ENCODE measurements at places on chromosomes 16 and 17.

GRCh38 chr17:74633326-74633725 lies 9.8 kb upstream of the CD300E start:
- DNase-seq, result no peak

DNA sequence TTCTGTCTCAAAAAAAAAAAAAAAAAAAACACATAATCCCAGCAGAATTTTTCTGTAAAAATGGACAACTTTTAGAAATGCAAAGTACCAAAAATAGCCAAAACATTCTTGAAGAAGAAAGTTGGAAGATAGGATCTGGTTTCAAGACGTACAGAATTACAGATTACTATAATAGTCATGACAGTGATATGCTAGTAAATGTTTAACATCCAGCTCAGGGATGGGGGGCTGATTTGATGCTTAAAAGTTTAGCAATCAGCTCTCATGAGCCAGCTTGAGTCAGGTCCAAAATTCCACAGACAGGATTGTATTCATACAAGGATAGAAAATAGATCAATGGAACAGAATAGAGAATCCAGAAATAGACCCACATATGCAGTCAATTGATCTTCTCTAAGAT lies 100.5 kb downstream of the CYB561 start:
- DNase-seq, result peak; percentile 82

GRCh38 chr17:28726627-28727491 lies 826 bp upstream of the TLCD1 start:
- peak; percentile 91 for DNase-seq

DNA sequence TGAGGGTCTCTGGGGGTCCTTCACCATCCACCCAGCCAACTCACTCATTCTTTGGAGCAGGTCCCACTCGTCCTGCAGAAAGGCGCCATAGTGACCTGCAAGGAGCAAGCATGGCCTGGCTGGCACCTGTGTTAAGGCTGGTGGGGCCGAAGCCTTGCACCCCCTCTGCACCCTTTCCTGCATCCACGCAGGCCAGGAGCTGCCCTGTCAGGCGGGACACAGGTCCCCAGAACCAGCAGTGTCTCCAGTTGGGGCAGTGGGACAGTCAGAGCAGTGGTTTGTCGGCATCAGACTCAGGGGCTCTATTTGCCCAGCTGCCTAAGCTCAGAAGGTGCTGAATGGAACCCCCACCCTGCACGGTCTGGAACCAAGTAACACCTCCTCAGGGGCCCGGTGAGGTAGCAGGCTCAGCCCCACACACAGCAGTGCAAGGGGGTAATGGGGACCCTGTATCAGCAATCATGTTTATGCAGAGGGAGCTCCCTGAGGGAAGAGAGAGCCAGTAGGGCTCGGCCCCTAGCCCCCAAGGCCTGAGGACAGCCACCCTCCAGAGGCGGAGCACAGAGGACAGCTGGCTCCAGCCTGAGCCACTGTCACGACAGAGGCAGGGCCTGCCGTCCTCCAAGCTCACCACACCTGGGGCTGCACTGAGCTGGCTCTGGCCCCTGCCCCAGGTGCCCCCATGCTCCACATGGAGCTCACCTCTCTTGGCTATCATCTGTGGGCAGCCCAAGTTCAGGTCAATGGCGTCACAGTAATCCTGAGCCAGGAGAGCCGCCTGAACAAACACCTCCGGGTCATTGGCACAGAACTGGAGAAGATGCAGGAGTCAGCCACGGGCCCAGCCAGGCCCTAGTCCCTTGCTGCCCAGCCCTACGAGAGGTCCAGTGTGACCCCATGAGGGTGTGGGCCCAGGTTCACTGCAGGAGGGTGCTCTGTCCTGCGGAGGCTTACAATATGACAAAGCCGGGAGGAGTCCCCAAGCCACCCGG lies 1.9 kb downstream of the DUS1L start:
- DNase-seq, result no peak

DNA sequence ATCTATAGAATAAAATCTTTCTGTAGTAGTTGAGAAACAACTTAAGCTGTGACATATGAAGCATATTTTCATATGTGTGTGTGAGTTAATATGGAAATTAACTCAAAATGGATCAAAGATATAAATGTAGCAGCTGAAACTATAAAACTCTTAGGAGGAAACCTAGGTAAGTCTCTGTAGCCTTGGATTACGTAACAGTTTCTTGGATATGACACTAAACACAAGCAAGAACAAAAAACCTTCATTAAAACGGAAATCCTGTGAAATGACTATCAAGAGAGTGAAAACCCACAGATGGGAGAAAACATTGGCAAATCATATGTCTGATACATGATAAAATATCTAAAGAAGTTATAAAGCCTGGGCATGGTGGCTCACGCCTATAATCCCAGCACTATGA lies 104.4 kb downstream of the VPS53 start:
- no peak for DNase-seq

DNA sequence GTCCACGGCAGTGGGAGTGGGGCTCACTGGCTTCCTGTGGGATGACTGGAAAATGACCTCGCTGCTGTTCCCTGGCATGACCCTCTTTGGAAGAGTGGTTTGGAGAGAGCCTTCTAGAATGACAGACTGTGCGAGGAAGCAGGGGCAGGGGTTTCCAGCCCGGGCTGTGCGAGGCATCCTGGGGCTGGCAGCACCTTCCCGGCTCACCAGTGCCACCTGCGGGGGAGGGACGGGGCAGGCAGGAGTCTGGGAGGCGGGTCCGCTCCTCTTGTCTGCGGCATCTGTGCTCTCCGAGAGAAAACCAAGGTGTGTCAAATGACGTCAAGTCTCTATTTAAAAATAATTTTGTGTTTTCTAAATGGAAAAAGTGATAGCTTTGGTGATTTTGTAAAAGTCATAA lies 7.8 kb upstream of the RNF213 start:
- DNase-seq, result no peak

- DNase-seq, result no peak
These were observed 77.1 kb downstream of the SDK2 start for GRCh38 chr17:73566905-73567782.

- no peak for DNase-seq
These were observed 2.3 kb downstream of the CLUH start for GRCh38 chr17:2709183-2709661.

DNA sequence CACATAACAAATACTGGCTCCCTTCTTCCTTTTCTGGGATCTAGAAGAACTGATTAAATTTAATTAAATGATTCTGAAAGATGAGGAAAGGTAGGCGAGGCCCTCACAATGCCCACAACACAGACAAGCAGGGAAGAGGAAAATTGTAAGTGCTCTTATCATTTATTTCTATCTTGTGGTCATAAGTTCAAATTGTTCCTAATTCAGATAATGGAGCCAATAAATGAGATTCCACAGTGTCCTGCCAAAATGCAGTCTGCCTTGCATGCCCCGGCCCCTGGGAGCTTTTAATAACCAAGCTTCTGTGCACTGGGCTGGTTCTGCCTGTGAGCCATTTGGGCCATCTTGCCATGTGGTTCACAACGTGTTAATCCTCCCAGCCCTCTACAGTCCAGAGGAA lies 97.0 kb downstream of the CMC2 start:
- no peak for DNase-seq

- no peak for DNase-seq
These were observed 3.7 kb upstream of the TACO1 start for GRCh38 chr17:63596856-63597586.

- no peak for DNase-seq
These were observed 114.6 kb downstream of the CYB561 start for GRCh38 chr17:63331301-63332061.

DNA sequence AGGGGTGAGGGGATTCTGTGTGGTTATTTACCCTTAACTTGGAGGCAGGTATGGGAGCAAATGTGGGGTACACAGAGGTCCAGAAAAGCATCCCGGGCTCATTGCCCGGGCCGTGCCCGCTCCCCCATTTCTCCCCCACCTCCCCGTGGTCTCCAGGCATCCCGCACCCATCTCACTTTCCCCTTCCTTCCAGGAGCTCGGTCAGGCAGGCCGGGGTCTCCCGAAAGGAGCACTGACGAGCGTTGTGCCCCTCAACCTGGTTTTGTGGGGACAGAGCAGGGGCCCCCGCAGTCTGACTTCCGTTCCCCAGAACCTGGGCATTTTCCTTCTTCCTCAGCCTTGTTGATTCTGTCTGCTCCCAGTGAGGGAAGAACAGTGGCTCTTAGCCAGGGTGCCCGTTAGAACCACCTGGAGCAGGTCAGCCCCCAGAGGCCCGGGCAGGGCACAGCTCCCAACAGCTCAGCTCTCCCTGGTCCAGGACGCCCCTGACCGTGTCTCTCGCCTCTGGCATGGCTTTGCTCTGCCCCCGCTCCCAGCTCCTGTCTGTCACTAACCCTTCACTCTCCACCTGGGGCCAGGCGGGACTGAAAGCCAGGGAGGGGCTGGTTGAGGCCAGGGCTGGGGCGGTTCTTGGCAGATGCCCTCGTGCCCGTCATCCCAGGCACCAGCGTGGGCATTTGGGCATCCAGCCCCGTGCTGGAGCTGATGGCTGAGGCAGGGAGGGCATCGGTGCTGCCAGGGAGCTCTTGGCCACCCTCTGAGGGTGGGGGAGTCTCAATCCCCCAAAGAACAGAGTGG lies 12.5 kb upstream of the NUDT16L1 start:
- no peak for DNase-seq

- DNase-seq, result peak; percentile 47
These were observed 26.0 kb downstream of the COPZ2 start for GRCh38 chr17:48011405-48012150.

- no peak for DNase-seq
These were observed 34.4 kb upstream of the SLC5A10 start for GRCh38 chr17:18917506-18918032.

DNA sequence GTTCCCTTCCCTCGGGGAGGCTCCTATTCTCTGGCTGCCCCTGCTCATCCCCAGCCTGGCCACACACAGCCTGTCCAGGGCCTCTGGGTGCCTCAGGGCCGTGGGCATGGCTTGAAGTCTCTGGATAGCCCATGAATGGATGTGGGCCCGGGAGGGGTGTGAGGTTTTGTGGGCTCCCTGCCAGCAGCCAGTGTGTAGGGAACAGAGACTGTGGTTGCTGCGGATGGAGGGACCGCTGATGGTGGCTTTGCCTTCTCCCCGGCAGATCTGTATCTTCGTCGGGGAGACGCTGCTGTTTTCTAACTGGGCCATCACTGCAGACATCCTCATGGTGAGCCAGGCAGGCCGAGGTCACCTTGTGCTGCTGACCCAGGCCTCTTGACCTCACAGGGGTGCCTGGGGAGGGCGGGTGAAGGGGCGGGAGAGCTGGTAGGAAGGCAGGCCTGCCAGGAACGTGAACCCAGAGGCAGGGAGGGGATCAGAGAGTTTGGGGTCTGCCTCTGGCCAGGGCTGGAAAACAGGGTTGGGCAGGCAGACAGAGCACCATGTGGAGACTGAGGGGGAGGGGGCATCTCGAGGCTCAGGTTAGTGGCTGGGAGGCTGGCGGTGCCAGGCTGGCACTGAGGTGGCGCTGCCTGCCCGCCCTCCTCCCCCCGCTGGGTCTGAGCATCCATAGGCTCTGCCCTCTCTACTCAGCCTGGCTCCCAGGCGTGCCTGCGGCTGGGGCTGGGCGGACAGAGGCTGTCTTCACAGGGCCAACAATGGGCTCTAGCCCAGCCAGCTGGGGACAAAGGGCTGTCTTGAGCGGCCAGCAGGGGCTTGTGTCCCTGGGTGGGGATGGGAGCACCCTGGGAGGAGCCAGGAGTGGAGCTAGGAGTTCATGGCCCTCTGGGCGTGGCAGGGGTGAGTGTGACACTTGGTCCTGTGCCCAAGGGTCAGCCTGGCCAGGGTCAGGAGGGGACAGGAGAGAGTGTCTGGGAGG lies 21.4 kb downstream of the MYBBP1A start:
- no peak for DNase-seq

GRCh38 chr17:82334204-82334621 lies 647 bp upstream of the SECTM1 start:
- DNase-seq, result no peak

DNA sequence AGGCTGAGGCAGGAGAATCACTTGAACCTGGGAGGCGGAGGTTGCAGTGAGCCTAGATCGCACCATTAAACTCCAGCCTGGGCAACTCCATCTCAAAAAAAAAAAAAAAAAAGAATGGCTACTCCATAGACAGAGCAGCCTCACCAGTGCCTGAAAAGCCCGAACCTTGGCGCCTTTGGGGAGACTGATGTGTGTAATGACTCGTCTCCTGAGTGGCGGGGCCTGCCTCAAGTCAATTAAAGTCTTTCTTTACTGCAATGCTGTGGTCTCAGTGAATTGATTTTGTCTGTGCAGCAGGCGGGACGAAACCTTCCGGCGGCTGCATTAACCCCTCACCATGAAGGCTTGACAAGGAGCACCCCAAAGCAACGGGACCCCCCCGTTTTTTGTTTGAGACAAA lies 3.5 kb upstream of the UQCC4 start:
- no peak for DNase-seq

DNA sequence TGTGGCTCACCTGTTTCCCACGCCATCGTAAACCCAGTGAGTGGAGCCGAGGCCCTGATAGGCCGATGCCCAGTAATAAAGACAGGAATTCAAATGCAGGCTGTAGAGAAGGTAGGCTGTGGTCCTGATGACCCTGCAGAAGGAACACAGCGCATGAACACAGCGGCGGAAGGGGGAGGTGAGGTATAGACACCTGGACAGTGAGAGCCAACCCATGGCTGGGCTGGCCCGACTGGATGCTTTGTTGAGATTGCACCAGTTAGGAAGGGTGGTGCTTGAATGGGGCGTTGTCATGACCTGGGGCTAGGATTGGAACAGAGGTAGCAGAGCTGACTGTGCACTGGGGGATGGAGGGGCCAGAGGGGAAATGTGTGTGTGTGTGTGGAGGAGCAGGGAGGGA lies 59.2 kb downstream of the CNGB1 start:
- DNase-seq, result no peak

GRCh38 chr17:78082988-78083387 lies 45.6 kb downstream of the TMC6 start:
- DNase-seq, result no peak

DNA sequence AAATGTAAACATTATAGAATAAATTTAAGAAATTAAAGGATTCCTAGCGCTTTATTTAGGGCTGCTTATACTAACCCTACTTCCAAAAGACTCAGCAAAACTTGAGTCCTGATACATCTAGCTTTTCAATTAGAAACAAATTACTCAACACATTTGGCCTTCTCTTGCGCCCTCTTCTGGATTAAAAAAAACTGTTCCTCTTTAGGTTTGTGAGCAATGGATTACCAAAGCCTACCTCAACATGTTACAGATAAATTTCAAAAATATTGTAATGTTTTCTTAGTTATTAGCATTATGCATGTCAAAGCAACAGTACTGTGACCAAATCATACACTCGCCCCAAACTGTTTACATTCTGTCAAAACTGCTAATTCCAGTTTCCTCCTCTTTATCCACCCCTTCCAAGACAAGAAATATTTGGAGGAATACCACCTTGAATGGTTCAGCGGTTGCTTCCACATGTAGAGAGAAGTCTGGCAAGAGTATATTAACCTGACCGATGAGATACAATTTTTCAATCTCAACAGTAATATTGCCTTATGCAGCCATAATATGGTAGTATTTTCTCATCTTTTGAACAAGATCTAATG lies 2.7 kb downstream of the NUFIP2 start:
- DNase-seq, result peak; percentile 68

DNA sequence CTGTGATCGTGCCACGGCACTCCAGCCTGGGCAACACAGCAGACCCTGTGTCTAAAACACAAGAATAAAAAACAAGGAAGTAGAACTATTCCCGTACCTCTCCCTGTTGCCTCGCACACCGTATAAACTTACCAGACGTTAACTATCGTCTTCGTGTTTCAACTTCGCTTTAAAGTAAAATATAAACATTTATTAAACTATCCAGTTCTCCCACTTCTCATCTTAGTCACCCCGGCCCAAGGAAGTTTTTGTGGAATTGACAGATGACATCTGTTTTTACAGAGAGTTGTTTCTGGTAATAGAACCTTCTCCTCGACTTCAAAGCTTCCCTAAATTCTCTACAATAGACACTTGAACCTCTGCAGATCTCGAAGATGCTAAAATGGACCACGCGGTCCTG lies 83.1 kb downstream of the NXN start:
- DNase-seq, result no peak

- peak; percentile 58 for DNase-seq
These were observed 14.5 kb upstream of the TMC7 start for GRCh38 chr16:18969050-18969854.

Measured in HFFc6 (cell line).